ENCODE measurements at places on chromosomes 5 and 9.

GRCh38 chr5:176650354-176650884, 3.1 kb downstream of the TSPAN17 start:
- DNase-seq = no peak

- no peak for DNase-seq
Measured at GRCh38 chr9:122403381-122404000, 32.7 kb downstream of the PTGS1 start.

DNA sequence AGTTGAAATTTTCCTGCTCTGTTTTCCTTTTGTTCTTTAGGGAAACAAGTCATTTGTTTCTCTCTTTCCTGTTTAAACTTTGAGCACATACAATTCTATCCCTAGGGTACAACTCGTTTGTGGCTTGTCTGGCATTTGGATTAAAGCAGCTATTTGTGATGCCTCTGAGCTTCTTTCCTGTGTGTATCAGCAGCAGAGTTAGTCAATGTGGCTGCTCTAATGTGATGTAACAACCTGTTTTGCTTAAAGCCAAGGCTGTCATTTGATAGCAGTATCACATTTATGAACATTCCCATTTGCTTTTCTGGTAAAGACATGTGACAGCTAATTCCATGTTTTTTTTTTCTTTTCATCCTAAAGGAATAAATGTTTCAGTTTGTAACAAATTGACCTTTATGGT, 314.3 kb upstream of the CHD1 start:
- no peak for DNase-seq

DNA sequence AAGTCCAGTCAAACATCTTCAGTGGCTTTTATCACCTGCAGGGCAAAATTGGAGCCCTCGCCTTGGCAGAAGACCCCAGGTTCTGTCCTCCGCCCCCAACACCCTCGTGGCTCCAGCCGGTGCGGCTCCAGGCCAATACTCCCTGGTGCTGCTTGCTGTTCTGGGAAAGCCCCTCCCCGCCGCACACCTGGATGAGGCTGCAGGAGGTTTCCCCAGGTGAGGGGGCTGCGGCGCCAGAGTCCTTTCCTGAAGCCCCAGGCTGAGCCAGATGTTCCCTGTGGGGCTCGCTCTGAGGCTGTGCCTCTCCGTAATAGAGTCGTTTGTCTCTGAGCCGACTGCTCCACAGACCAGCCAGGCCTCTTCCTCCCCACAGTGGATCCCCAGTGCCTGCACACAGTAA, 375.4 kb upstream of the IRX1 start:
- no peak for DNase-seq

GRCh38 chr5:181051841-181052671, 12.0 kb downstream of the BTNL9 start:
- no peak for DNase-seq
